Activated CD8-positive, alpha-beta T cell treated with anti-CD3 and anti-CD28 coated beads for 36 hours (primary cell): ENCODE measurements at places on chromosomes 5 and 9. TPM values are rescaled to one million over a fixed set of nuclear protein-coding genes. Genes with fewer than 3 reads are reported as not detected.
A peak's percentile ranks its signal among the peaks of the same experiment; 100 is the strongest.

DNA sequence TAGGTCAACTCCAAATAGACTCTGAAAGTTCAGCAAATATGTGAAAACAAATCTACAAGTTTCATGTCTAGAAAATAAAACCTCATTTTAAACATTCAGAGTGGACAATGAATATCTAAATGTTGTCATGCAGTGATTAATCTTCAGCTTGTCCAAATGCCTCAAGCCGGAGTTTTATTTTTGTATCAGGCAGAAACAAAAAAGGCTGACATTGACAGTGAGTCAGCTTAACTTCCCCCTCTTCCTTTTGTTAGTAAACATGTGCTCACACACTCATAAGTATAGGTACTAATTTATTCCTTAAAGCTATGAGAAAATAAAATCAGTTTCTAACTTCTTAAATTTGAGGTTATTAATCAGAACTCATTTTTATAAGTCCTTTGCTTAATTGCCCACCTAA, 467.9 kb upstream of the DAB2 start:
- no peak for DNase-seq

GRCh38 chr9:27384262-27385014, 87.5 kb upstream of the EQTN start:
- DNase-seq = no peak

DNA sequence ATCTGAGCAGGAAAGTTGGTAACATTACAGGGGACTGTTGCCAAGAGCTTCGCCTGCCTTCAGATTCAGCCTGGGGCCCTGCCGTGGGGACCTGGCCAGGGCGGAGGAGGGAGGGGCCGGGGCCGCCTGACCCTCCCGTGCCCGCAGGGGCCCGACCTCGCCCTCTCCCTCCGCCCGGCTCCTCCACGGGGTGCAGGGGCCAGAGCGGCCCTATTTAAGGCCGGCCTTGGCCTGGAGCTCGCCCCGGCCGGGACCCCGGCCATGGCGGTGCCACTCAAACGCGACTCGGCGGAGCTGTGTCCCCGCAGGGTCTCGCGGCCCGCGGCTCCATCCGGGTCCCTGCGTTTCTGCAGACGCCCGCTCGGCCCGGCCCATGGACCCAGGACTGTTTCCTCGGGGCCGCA, 757 bp downstream of the TMEM250 start:
- DNase-seq = no peak

GRCh38 chr9:132775720-132776119, 102.4 kb downstream of the AK8 start:
- DNase-seq = no peak

GRCh38 chr5:135160036-135160675, 126.1 kb upstream of the PITX1 start:
- DNase-seq = no peak

GRCh38 chr5:84257061-84257460, 127.6 kb downstream of the EDIL3 start:
- no peak for DNase-seq

DNA sequence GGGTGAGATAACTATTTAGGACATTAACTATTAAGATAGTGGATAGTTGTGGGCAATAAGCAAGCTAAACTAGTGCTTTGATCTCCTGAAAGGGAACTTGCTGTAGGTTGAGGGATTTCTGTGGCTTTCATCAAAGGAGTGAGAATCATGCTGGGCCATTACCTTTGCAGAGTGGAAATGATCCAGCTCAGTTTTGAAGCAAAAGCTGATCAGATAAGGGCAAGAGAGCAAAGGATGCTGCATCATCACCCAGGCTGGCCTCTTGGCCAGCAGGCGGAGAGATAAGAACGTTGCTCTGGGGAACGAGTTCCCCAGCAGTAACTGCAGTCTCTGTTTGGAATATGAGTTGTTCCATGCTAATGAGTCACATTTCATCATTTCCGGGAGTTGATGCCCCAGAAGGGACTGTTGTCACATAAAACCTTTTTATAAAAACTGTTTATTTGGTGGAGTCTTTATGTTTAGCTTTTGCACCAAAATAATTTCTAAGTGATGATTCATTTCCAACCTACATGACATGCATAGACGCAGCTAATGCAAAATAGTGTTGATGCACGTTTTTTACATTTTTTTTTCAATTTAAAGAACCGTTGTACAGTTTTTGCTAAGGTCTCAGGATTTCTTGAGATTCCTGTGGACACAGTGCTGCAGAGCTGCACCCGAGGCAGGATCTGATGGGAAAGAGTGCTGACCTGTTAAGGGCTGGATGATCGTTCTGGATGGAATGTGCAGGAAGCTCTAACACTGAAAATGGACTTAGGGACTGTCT, 99.3 kb downstream of the ACTBL2 start:
- DNase-seq = peak; percentile 31

- DNase-seq = no peak
These were observed 128.3 kb upstream of the CCNH start for GRCh38 chr5:87541033-87541432.

- DNase-seq = no peak
These were observed 77.9 kb downstream of the NLN start for GRCh38 chr5:65799857-65800256.

DNA sequence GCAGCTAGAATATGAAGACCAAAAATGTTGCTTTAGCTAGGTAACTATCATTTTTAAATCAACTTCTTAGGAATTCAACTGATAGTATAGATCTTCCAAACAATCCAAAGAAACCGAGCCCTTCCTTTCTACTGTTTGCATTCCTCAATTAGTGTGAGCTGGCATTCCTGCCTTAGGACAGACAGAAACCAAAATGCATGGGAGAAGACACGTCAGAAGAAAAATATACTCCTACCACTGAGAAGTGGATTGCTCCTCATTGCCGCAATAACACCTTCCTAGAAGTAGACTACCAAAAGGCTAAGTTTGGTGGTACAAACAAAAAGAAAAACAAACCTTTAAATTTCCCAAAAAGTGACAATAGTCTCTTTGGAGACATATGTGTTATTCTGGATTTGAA, 440.0 kb downstream of the SEMA5A start:
- no peak for DNase-seq

- no peak for DNase-seq
These were observed 30.0 kb downstream of the RNF130 start for GRCh38 chr5:180041301-180042274.

DNA sequence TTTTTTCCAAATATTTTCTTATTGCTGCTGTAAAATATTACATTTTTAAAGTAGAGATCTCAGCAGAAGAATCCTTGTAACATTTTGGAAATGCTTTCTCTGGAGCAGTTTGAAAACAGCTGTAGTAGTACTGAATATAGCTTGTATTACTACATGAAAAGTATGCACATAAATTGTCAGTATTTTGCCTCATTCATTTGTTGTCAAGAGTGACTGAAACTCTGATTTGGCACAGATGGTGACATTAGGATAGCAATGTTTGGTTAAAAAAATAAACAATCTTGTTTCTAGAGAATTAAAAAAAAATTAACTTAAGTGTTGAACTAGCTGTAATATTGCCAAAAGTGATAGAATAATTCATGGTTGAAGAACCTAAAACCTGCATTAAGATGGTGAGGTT, 90.4 kb downstream of the NNT start:
- DNase-seq = no peak

The F2RL2 gene
- total RNA-seq = not detected

The THOC3 gene
- total RNA-seq = 67.3 TPM

The TLX3 gene
- total RNA-seq = not detected
